ENCODE measurements at places on chromosomes 2 and 18.

- no peak for DNase-seq
Observed at GRCh38 chr2:151422917-151423439, 13.3 kb downstream of the RIF1 start.

DNA sequence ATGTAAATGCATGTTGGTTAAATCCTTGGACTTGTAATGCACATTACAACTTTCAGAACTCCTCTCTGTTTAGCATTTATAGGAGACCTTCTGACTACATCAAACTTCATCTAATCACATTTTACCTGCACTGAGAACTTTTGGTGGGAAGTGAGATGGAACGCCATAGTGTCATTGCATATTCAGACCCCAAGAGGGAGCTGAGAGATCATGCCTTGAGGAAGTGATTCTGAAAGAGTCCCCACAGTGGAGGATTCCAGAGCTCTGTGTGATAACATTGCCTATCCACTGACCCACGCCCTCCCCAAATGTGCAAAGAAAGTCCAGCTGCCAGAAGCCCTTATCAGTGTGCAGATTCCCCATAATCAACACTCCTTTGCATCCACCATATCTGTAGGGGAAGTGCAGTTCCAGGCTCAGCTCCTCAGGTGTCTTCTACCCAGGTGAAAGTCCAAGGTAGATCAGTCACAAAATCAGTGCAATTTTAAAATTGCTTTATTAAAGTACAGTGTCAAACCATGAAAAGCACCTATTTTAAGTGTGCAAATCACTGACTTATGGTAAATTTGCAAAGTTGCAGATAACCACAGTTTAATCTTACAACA, 212.4 kb downstream of the RPIA start:
- no peak for DNase-seq

DNA sequence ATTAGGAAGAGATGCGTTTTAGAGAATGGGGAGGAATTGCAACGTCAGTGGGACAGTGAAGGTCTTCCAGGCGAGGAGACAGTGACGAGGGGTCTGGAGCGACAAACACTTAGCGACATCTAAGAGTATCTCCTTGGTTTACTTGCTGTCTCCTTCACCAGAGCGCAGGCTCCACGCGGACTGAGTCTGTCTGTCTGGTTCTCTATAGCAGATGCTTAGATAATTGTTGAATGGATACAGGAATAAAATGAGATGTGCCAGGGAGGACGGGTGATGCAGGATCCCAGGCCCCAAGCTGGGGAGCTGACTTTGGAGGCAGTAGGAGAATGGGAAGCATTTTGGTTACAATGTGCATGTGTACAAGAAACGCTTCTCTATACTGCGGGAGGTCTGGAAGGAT, 56.9 kb upstream of the SMAD7 start:
- no peak for DNase-seq

DNA sequence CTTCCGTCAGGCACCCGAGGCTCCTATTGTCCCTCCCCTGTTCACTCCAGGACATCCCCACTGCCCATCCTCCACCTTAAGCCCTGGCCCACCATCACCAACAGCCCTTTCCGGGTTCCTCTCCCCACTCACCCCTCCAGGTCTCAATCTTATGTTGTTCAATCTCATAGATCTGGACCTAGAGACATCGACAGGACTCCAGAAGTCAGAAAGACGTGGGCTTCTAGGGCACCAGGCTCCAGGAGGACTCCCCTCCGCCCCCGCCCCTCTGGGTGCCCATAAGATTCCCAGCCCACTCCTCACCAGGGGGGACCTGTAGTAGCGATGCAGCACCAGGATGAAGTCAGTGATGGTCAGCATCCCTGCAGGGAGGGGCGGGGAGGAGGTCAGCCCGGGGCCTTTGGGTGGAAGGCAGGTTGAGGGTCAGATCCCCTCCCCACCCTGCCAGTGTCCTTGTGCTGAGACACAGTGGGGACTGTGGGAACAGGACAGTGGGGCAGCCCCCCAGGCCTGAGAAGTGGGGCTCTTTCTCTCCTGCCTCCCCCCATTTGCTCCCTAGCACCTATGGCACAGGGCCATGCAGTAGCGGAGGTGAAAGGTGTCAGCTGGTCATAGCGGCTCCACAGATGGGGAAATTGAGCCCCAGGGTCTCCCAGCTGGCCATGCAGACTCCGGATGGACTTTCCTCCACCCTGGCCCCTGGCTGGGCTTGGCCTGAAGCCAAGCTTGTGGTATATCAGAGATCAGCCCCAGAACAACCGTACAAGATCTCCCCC, 3.7 kb downstream of the PRKAG3 start:
- DNase-seq, result no peak

GRCh38 chr2:222887124-222887523, 26.3 kb downstream of the ACSL3 start:
- DNase-seq, result no peak

DNA sequence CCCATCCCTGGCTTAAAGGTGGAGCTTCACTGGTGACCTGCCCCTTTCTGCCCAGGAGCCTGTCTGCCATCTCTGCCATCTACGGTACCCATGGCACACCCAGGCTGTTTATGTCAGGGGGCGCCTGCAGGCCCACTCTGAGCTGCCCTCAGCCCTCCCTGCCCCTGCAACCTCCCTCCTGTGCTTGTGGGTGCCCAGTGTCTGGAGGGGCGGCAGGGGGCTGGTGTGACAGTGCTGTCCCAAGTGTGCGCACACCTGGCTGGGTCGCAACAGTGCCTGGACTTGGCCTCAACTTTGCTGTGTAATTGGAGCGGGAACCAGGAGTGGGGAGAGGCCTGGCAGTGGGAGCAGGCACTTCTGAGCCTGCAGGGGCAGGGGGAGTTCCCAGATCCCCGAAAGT, 102.4 kb downstream of the ALMS1 start:
- DNase-seq, result no peak

Data from natural killer cell (primary cell).